ENCODE measurements at places on chromosomes 2 and 18.

GRCh38 chr2:25740810-25741381 is 67.5 kb upstream of the DTNB start:
- no peak for DNase-seq

- DNase-seq = no peak
Observed at GRCh38 chr2:226693521-226693920, 106.1 kb downstream of the IRS1 start.

- no peak for DNase-seq
Observed at GRCh38 chr2:121345101-121345500, 60.1 kb upstream of the TFCP2L1 start.

GRCh38 chr2:51079945-51080344 is 48.0 kb upstream of the NRXN1 start:
- no peak for DNase-seq

- no peak for DNase-seq
Observed at GRCh38 chr2:175309799-175310198, 128.3 kb upstream of the ATP5MC3 start.

DNA sequence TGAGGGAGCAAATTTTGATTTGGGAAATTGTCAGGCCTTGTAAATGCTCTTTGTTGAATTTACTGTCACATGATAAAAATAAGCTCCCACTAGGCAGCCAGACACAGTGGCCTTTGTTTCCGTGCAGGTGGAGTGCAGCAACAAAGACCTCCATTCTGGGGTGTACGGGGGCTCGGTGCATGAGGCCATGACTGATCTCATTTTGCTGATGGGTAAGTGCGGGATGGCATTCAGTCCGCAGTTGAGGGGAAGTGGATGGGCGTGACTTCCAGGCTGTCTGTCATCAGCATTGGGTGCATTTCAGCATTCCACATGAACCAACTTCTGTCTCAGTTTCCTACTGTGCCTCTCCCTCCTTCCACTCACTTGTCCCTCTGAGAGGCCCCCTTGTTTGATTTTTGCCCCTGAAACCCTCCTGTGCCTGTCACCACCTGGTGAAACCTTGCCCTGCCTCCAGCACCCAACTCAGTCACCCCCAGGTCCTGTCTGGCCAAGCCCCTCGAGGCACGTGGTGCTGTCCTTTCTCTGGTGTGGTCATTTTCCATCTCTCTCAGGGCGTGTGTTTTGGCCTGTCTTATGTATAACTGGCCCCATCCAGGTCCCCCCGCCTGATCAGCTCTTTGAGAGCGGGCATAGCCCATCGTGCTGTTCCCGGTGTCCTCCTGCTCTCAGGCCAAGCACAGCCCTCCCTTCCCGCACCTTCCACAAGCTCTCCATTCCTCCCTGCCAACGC is 16.3 kb downstream of the CNDP2 start:
- DNase-seq = no peak

- no peak for DNase-seq
Observed at GRCh38 chr2:176597916-176598315, 328.7 kb downstream of the MTX2 start.

DNA sequence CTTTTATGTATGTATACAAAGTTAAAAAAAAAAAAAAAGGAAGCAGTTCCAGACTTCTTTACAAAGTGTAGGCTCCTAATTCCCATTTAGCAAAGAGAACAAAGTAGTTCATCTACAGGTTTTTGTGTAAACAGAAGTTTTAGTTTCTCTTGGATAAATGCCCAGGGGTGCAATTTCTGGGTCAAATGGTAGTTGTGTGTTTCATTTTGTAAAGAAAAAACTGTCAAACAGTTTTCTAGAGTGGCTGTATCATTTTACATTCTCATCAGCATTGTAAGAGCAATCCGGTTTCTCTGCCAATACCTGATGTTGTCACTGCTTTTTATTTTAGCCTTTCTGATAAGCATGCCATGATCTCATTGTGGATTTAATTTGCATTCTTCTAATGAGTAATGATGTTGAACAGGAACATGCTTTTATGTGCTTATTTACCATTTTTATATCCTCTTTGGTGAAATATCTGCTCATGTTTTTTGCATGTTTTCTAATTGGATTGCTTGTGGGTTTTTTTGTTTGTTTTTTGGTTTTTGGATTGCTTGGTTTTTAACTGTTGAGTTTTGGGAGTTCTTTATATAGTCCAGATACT is 16.6 kb upstream of the PSME4 start:
- no peak for DNase-seq

- DNase-seq = no peak
Observed at GRCh38 chr18:35917043-35917442, 55.4 kb upstream of the RMP24 start.

GRCh38 chr18:2036086-2036485 is 535.2 kb downstream of the METTL4 start:
- DNase-seq = no peak

- DNase-seq = no peak
Observed at GRCh38 chr2:161417438-161418274, 1.6 kb downstream of the TBR1 start.

DNA sequence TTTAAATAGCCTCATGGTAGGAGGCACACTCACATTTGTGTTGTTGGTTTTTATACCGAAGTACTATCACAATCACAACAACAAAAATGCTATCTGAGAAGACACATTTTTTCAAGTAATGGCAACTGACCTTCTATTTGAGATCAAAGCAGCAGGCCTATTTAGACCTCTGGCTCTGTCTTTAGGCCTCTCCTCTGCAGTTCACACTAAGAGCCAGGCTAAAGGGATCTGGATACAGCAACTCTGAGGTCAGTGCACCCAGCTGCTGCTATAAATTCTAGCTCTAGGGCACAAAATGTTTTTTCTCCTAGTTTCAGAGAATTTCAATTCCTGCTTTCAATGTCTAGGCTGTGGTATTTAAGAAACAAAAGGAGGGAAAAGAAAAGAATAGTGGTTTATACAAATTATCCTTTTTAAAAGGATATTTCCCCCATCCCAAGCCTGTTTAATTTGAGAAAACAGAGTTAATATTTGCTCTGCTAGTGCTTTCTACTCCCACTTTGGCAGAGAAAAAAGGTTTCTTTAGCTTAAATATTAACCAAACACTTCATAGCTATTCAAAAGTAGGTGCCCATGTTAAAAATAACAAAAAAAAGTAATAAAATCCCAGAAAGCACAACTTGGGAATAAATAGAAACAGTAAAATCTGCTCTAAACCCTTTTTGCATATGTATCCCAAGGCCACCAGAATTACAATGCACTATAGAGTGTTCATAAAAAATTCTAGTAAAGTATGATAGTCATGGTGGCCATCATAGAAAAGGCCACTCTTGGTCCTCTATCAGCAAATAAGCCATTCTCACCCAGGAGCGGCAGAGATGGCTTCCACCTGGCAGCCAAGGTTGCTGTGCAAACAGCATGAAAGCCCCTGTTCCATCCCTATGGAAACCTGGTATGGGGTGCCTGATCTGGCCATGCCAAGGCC is 293.6 kb upstream of the SESTD1 start:
- DNase-seq = no peak

- no peak for DNase-seq
Observed at GRCh38 chr2:108805782-108806181, 19.2 kb downstream of the CCDC138 start.

- no peak for DNase-seq
Observed at GRCh38 chr2:209380293-209380692, 43.6 kb upstream of the MAP2 start.

DNA sequence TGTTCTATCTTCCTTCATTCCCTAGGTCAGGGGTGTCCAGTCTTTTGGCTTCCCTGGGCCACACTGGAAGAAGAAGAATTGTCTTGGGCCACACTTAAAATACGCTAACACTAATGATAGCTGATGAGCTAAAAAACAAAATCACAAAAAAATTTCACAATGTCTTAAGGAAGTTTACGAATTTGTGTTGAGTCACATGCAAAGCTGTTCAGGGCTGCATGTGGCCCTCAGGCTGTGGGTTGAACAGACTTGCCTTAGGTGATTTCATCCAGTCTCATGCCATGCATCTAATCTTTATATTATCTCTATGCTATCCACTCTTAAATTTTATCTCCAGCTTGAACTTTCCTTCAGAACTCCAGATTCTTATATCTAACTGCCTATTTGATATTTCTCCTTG is 80.1 kb downstream of the CCDC85A start:
- no peak for DNase-seq

DNA sequence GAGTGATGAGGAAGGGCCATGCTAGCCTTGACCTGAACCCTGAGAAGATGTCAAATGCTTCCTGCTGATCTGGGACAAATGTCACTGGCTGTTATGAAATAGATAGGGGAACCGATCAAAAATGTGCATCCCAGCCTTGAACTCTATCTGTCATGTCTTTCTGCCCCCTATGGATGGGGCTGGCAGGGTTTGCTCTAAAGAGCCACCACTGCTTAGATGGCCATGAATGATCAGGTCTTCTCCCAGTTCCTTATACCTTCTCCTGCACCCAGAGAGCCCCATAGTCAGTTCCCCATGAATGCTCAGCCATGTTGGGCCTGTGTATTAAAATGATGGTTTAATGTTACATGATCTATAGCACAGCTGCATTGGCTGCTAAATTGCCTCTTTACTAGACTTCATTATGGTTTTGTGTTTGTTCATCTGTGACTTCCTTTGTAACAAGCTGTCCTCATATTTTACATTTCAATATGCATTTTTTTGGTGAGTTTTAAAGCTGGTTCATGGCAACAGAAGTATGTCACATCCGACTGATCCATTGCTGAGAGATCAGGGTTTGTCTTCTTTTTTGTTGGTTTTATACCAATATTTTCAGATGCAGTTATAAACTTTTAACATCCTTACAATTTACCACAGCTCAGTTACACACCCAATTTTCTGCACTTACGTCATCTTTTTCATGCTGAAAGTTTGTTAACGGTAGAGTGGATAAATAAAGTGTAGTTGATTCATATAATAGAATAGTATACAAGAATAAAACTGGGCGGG is 56.3 kb upstream of the SMAD2 start:
- DNase-seq = no peak

DNA sequence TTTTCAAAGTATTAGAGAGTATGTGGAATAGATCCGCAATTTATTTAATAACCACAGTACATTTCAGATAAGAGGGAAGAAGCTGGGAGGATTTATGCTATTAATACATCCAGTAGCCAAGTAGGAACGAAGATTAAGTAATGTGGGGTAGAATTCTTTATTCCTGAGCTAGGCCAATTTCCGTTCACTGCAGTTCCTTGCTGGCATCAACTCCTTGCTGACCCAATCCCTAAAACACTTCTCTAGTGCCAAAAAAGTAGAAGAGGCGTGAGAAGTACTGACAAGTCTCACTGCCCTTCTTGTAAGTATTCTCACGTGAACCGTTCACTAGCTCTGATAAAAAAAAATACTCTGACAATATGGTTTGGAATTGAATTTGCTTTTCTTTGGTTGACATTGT is 211.4 kb downstream of the EPHA4 start:
- DNase-seq = no peak

DNA sequence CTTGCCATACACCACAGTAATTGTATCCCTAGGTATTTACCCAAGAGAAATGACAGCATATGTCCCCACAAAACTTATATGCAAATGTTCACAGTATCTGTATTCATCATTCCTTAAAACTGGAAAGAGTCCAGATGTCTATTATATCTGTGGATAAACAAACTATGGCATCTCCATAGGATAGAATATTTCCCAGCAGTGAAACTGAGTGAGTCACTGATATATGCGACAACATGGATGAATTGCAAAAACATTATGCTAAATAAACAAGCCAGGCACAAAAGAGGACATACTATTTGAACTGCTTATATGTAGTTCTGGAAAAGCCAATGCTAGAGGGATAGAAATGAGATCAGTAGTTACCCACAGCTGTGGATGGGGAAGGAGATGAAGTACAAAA is 359.4 kb upstream of the DSEL start:
- DNase-seq = no peak

GRCh38 chr18:10444314-10445006 is 10.0 kb upstream of the APCDD1 start:
- no peak for DNase-seq

DNA sequence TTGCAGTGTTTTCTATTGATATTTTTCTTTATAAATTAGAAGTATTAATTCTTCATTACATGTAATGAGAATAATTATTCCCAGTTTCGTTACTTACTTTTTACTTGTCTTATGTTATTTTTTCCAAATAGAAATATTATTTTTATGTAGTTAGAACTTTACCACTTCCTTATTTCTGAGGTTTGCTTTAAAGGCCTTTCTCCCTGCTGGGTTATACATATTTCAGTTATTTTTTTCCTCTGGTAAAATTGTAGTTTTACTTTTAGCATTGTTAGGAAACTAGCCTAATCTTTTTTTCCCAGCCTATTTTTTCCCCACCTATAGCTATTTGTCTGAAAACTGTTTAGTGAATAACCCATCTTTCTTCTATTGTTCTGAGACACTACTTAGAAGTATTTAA is 17.1 kb downstream of the RNF144A start:
- no peak for DNase-seq

DNA sequence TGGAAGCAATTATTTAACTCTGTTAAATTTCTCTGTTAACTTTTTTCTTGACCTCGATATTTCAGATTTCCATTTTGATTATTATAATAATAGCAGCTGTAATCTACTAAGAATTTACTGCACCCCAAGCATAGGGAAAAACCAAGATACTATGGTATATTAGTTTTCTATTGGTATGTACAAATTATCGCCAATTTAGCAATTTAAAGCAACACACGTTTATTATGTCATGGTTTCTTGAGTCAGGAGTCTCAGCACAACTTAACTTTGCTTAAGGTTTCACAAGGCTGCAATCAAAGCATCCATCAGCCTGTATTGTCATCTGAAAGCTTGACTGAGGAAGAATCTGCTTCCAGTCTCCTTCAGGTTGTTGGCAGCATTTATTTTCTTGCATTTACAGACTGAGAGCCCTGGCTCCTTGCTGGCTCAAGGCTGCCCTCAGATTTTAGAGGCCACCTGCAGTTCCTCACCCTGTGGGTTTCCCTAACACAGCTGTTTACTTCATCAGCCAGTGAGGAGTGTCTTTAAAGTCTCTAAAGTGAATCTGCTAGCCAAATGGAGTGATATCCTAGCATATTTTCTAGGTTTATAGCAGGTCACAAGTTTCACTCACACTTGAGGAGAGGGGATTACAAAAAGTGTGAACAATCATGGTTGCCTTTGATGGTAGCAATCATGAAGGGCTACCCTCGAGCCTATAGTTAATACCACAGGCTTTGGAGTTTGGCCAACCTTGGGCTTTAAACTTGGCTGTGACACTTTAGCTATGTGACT is 4.4 kb upstream of the VPS54 start:
- DNase-seq = no peak

DNA sequence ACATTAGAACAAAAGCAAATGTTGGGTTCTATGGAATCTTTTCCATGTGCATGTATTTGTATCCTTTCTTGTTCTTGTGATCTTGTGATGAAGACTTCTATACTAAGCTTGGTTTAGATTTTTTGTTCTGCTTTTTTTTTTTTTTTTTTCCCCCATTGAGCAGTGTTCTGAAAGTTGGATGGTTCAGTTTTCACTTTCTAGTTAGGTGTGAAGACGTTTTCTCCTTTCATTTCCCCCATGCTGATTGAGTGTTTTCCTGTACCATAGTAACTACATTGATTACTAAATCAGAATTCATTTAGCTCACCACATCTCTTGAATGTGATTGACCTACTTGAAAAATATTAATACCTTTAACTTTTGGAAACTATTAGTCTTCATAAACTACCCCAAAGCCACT is 34.1 kb downstream of the NOP58 start:
- no peak for DNase-seq

GRCh38 chr2:219645631-219646527 is 18.4 kb downstream of the SLC4A3 start:
- DNase-seq = no peak

- DNase-seq = no peak
Observed at GRCh38 chr2:8370258-8370802, 311.5 kb upstream of the ID2 start.

All from T1000 (cell line).